ENCODE measurements at places on chromosomes 12 and 14.

DNA sequence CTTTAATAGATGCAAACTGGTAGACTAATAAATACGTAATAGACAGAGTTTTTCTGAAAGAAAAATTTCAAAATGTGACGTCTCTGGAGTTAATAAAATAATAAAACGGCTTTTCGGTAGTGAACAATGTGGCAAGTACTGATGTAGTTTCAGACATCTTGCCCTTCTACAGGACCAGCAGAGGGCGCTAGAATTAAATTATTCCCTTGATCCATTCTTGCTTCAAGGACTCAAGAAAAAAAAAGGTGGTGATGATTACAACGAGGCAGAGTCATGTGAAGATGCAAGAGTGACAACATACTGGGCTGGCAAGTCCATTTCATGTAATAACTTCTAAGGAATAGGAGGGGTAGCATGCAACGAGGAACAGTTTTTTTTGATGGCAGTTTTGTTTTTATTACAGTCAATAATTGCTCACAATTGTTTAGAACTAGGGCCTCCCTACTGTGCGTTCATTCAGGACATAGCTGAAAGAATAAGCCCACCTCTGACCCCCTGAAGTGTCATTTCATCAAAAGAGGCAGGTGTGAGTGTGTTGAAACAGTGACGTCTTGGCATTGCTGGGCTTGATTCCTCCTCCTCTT is 101.0 kb upstream of the GZMB start:
- DNase-seq = peak; percentile 4

- DNase-seq = no peak
These were observed 1025.7 kb upstream of the TMEM132C start for GRCh38 chr12:127241072-127241817.

- DNase-seq = no peak
These were observed 1.8 kb upstream of the VSX2 start for GRCh38 chr14:74237441-74237840.

- DNase-seq = no peak
These were observed 115.0 kb downstream of the IGF1 start for GRCh38 chr12:102365365-102365764.

- no peak for DNase-seq
These were observed 5.2 kb downstream of the KRT84 start for GRCh38 chr12:52380271-52380694.

DNA sequence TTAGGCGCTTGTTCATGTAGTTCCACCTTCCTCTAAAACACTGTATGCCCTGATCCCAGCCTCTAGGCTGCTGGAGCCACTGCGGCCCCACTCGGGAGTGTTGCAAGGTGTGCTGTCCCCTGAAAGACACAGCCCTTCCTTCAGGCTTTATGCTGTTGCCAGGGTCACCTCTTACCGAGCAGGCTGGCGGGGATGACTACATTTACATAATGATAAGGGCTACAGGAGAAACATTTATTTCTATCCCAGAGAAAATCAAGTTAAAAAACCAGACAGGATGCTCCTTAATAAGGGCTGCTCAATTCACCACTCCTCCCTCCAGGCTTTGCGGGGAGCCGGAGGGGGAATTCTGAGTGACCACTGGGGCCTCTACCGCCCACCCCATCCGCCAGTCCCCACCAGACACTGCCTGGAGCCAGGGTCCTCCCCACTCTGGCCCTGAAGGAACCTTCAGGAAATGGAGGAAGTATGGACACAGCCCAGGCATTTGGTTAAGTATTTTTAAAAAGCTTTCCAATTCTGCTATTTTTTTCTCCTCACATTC is 200.6 kb downstream of the TTC7B start:
- DNase-seq = no peak

DNA sequence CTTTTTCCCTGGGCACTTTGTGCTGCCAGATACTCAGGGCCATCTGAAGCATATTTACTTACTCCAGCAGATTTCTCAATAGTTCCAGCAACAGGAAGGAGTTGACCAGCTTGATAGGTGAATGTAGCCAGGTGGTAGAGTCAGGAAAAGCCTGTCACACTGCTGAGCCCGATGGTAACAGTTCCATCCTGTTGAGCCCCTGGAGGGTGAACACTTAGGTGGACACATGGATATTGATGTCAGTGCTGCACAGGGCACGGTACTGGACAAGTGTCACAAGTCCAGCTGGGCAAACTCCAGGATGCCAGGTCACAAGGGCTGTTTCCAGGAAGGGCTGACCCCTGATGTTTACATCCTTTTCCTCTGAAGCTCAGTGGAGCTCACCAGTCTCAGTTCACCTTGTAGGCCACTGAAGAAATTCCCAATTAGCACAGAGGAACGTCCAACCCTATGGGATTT is 2.3 kb upstream of the SMOC1 start:
- DNase-seq = no peak

- DNase-seq = no peak
These were observed 81.8 kb upstream of the EVL start for GRCh38 chr14:99983251-99984015.

GRCh38 chr14:26966908-26967307 is 369.1 kb upstream of the NOVA1 start:
- DNase-seq = no peak

GRCh38 chr14:104882325-104882973 is 17.4 kb downstream of the CEP170B start:
- no peak for DNase-seq

- DNase-seq = no peak
These were observed 49.9 kb downstream of the PPP2R5E start for GRCh38 chr14:63493246-63493645.

- DNase-seq = no peak
These were observed 340.1 kb downstream of the BCAT1 start for GRCh38 chr12:24608637-24609285.

- DNase-seq = no peak
These were observed 89.4 kb downstream of the BTG1 start for GRCh38 chr12:92056290-92056689.

DNA sequence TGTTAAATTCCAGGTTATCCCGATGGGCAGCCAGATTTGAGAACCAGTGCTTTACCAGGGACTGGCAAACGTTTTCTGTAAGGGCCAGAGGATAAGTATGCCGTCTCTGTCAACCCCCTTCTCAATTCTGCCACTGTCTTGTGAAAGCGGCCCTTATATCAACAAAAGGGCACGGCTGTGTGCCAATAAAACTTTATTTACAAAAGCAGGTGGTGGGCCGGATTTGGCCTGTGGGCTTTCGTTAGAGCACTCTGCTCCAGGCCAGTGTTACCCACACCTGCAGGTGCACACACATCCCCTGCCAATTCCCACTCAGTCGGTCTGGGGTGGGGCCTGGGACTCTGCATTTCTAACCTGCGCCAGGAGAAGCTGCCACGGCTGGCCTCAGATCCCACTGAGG is 111.2 kb downstream of the RFLNA start:
- DNase-seq = no peak

DNA sequence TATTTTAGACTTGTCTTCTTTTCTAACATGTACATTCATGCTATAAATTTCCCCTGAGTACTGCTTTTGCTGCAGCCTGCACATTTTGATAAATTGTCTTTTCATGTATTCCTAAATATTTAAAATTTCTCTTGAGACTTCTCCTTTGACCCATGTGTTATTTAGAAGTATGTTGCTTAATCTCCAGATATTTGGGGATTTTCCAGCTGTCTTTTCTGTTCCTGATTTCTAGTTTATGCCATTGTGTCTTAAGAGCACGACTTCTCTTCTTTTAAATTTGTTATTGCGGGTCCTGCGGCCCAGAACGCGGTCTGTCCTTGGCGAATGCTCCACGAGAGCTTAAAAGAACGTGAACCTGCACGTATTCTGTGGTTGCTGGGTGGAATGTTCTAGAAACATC is 136.4 kb downstream of the KIF26A start:
- no peak for DNase-seq

DNA sequence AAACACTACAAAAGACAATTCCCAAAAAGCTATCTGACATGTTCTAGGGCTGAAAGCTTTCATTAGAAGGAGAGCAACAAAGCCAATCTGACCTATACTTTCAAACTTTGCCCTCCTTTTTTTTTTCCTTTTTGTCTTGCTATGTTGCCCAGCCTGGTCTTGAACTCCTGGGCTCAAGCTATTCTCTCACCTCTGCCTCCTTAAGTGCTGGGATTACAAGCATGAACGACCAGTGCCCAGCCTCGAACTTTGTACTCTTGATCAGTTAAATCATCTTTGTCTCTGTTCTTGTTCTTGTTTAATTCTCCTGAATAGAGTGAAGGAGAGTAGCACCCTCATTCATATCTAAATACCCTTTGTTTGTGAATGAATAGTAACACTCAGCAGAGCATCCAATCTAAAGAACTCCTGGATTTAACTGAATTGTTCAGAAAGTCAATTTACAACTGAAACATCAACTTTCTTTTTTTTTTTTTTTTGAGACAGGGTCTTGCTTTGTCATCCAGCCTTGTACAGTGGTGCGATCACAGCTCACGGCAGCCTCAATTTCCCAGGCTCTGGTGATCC is 22.1 kb downstream of the ERP29 start:
- no peak for DNase-seq

DNA sequence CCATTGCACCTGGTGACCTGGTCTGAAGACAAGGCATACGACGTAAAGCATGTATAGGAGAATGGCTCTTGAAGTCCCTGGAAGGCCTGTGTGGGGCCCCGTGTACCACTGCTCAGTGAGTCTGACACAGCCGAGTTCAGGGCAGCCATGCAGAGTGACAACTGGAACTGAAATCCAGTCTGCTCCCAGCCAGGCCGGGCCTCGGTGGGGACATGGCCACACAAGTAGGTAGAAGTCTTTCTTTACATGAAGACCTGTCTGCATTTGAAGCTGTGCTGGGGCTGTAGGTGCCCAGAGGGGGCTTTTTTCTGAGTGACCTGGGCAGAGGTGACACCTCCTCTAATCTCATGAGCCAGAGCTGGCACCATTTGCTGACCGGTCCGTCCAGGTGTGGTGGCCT is 35.7 kb downstream of the ADGRD1 start:
- DNase-seq = no peak

DNA sequence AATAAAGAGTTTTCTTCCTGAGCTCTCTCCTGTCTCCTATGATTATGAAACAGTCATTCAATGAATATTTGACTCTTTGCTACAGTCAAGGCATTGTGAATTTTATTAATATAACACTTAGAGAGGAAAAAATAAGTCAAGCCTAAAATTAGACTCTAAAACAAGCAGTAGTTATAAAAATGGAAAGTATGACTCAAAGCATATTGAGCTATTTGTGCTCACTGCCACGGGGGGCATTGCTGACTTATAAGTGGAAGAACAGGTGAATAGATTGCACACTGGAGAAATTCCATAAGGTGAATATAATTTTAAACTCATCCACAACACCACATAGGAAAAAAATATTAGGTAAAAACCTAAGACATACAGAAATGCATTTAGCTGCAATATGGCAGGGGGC is 87.7 kb upstream of the CCDC196 start:
- DNase-seq = no peak

GRCh38 chr14:90837355-90837754 is 21.1 kb upstream of the TTC7B start:
- no peak for DNase-seq

- no peak for DNase-seq
These were observed 92.3 kb upstream of the BCAT1 start for GRCh38 chr12:25041006-25041741.

DNA sequence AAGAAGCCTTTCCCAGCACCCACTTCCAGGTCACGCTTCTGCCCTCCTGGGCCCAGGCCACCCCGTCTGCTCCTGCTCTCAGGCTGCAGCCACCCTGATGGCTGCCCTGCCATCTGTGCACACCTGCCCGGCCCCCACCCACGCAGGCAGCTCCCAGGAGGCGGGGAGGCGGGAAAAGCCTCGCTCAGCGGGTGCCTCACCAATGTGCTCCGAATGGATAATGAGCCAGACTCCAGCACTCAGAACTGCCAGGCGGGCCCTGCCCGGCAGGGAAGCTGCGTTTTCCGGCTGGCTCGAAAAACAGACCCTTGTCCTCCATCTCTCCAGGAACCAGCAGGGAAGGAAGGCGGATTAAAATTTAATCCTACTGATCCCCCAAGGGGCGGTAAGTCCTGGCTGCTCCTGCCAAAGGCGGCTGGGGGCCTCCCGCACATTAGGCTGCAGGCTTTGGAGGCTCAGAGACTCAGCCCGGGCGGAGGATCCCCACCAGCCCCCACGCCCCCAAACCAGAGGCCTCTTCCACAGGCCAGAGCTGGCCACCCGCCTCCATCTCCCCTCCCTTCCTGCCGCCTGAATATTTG is 104.0 kb downstream of the NCOR2 start:
- no peak for DNase-seq

GRCh38 chr12:85278598-85279448 is 1.2 kb upstream of the ALX1 start:
- DNase-seq = no peak

DNA sequence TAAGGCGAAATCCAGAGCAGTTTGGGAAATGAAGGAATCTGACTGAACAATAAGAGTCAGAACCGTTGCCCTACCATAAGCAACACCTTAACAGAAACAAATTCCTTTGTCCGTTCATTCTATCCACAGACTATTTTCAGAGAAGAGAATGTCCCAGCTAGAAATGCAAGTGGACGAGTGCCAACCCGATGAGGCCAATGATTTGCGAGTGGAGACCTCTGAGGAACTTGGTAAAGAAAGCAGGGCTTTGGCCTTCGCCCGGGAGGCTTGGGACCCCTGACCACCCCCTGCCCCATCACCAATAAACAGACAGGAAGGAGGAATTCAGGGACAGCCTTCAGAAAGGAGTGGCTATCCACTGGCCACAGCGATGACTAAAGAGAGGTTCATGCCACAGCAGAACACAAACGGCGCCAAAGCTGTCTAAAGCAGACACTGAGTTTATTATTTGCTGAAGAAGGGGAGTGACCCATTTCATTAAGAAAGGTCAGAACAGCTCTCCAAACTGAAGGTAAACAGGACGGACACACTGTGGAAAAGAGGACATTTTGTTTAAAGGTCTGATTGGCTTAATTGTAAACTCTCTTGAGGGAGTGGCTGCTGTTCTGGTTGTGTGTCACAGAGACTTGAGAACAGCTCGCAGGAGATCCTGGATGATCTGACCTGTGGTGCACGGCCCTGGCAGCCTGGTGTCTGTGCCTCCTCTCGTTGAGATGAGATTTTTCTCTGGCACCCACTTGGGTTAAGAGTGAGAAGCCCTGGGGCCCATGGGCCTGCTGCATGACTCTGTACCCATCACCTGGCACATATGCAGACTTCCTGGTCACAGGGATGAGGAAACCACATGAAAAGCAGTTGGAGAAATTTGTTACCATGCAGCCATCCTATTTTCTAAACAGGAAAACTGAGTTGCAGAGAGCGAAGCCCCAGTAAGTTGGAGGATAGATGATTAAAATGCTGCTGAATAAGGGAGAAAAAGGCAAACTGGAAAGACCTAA is 142.0 kb upstream of the PZP start:
- no peak for DNase-seq

DNA sequence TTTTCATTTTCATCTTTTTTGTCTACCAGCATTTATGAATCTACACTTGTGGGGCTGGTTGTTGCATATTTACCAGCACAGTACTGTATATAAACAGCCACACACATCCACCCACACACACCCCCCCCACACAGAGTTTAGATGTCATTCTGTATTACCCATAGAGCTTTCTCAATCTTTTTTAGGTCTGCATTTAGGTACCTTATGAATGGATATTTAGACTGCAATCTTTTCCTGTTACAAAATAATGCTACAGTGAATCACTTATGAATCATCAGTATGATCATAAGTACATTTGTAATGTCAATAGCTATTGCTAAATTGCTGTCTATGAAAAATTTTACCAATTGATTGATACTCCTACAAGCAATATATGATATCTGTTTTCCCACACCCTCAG is 67.3 kb upstream of the STK38L start:
- DNase-seq = no peak
